ENCODE measurements at places on chromosomes 5 and 9. TPM values are rescaled to one million over a fixed set of nuclear protein-coding genes. Genes with fewer than 3 reads are reported as not detected.

The CER1 gene
- total RNA-seq = not detected

The PLCXD3 gene
- 1.3 TPM for total RNA-seq

The LTC4S gene
- 0.83 TPM for total RNA-seq

The THBS4 gene
- 1.5 TPM for total RNA-seq

The CTXN3 gene
- total RNA-seq = not detected
